ENCODE measurements at places on chromosomes 6 and 20. TPM values are rescaled to one million over a fixed set of nuclear protein-coding genes. Genes with fewer than 3 reads are reported as not detected.

Gene DAAM2
- total RNA-seq = 221 TPM

Gene RAB44
- 1.2 TPM for total RNA-seq

Gene VSTM2L
- 11.7 TPM for total RNA-seq

Gene HSPA1B
- total RNA-seq = 120 TPM

Gene RFX6
- not detected for total RNA-seq

Gene SLC22A3
- total RNA-seq = 20.4 TPM

Gene SLC26A8
- total RNA-seq = not detected

Gene PXDC1
- 232 TPM for total RNA-seq

DNA sequence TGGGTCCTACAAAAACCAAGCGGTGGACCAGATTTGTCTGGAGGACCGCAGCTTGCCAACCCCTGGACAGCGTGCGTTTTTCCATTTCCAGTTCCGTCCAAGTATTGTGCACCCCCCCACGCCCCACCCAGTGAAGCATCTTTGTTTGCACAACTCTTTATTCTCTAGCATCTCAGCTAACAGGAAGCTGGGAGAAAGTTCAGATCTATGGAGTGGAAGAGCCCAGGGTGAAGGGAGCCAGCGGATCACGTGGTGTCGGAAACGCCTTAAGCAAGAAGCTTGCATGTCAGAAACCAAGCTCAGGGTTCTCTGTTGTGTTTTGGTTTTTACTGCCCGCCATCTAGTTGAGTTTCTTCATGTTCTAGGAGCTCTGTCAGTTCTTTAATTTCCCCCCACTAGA, 29.9 kb downstream of the ARID1B start:
- H3K27ac ChIP-seq = no peak overlapping the region
- H3K27me3 ChIP-seq = no peaks in the 10 kb centered on the region
- H3K4me1 ChIP-seq = peaks cover 71% of the 10 kb centered on the region
- no peak for DNase-seq
- H3K36me3 ChIP-seq = no peaks in the 10 kb centered on the region

DNA sequence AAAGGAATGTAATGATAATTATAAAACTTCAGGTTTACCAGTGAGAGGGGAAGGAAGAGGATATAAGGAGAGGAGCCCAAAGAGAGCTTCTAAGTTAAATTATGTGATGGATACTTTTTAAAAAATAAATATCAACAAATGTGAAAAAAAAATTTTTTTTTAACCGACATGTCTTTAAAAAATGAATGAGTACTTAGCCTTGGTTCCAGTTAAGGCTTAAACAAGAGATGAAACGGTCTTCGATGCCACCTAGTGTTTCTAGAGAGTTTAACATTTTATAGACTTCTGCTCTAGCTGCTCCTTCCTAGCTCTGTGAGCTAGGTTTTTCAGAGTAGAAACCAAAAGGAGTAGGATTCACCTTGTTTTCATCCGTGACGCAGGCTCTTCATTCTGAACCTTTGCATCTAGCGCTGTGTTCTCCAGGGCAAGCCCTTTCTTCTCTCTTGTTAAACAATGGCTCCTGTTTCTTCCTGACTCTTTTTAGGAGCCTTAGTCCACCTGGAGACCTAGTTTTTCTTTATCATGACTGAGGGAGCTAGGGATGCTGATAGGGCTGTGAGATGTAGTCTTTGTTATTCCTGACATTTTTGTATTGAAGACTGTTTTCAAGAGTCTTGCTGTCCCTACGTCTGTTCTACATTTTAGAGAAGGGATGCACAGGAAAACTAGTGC, 42.4 kb upstream of the GNRH2 start:
- H3K4me3 ChIP-seq = no peak overlapping the region
- no peak for DNase-seq
- peaks cover 39% of the 10 kb centered on the region for H3K36me3 ChIP-seq

DNA sequence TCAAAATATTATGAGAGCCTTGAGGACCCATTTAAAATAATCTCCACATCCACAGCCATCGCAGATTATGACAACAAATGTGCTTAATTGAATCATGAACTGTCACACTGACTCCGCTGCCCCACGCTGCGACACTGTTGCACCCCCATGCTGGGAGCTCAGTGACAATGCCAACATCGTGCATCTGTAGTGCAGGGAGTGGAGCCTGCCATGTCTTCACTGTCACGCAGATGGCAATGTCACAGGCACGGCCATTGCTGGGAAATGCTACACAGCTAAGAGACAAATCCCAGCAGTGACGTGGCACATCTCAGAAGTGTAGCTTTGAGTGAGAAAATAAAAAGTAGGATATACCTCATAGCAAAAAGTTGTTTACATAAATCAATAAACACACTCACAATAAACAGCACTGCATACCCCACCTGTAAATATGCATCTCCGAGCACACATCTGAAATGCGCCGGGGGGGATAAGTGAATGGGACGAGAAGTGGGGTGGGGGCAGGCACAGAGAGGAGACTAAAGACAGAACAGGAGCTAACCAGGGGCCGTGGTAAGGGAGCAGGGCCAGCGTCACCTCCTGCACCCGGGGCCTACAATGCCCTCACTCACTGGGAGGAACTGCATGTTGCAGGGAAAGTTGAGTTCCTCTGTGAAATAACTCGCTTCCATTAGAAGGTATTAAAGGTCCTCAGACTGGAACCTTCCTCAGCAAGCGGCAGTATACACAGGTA, 349.9 kb downstream of the THBS2 start:
- DNase-seq = no peak
- no peaks in the 10 kb centered on the region for H3K36me3 ChIP-seq
- no peaks in the 10 kb centered on the region for H3K27me3 ChIP-seq
- H3K27ac ChIP-seq = no peak overlapping the region
- H3K4me1 ChIP-seq = peaks cover 3% of the 10 kb centered on the region

- no peak overlapping the region for H3K4me3 ChIP-seq
- no peak overlapping the region for H3K27ac ChIP-seq
- H3K27me3 ChIP-seq = no peaks in the 10 kb centered on the region
- DNase-seq = no peak
- H3K36me3 ChIP-seq = no peaks in the 10 kb centered on the region
Observed at GRCh38 chr6:47680051-47680450, 18.3 kb upstream of the ADGRF4 start.

- no peaks in the 10 kb centered on the region for H3K27me3 ChIP-seq
- peak overlapping the region; percentile 57 for H3K4me3 ChIP-seq
- H3K27ac ChIP-seq = peak overlapping the region; percentile 67
Observed at GRCh38 chr20:38805958-38806854, 709 bp downstream of the PPP1R16B start.

DNA sequence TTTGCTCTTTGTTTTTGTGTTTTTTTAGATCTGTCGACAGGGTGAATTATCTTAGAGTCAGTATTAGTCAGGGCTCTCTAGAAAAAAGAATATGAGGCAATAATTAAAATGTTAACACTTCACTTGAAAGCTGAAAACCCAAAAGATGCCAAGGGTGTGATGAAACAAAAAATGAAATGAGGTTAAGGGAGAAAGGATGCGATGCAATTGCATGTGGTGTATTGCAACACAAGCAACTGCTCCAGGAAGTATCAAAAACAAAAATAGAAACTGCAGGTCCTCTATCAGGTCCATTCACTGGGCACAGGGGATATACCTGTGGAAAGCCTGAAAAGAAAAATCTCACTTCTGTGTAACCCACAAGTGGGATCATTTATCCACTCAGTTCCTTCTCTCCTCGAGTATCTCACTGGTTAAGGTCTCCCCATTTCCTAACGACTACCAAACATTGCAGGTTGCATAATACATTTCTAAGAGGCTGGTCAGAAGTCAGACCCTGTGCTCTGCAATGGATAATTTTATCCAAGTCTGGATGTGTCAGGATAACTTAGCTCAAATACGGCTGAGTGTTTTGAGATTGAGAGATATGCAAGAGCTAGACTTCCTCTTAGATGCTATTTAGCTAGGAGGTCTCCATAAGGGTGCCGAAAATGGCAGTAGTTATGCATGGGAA, 257.7 kb upstream of the GJE1 start:
- no peak overlapping the region for H3K27ac ChIP-seq
- no peak for DNase-seq
- H3K27me3 ChIP-seq = no peaks in the 10 kb centered on the region
- no peak overlapping the region for H3K4me3 ChIP-seq

GRCh38 chr20:63681609-63682142, 14.8 kb upstream of the TNFRSF6B start:
- no peak overlapping the region for H3K4me3 ChIP-seq
- peaks cover 41% of the 10 kb centered on the region for H3K4me1 ChIP-seq
- no peak for DNase-seq
- H3K27me3 ChIP-seq = no peaks in the 10 kb centered on the region

DNA sequence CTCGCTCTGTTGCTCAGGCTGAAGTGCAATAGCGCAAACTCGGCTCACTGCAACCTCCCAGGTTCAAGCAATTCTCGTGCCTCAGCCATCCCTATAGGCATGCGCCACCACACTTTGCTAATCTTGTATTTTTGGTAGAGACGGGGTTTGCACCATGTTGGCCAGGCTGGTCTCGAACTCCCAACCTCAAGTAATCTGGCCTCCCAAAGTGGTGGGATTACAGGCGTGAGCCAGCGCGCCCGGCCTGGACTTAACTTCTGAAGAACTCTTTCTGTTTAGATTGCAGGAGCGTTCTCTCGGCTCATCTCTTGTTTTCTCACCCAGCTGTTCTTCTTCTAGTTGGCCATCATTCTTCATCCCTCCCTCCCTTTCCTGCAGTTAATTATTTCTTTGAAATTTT, 30.3 kb downstream of the GTF2H5 start:
- H3K4me1 ChIP-seq = no peaks in the 10 kb centered on the region
- DNase-seq = no peak
- H3K36me3 ChIP-seq = peaks cover 3% of the 10 kb centered on the region
- no peak overlapping the region for H3K27ac ChIP-seq
- H3K27me3 ChIP-seq = no peaks in the 10 kb centered on the region
- no peak overlapping the region for H3K4me3 ChIP-seq

DNA sequence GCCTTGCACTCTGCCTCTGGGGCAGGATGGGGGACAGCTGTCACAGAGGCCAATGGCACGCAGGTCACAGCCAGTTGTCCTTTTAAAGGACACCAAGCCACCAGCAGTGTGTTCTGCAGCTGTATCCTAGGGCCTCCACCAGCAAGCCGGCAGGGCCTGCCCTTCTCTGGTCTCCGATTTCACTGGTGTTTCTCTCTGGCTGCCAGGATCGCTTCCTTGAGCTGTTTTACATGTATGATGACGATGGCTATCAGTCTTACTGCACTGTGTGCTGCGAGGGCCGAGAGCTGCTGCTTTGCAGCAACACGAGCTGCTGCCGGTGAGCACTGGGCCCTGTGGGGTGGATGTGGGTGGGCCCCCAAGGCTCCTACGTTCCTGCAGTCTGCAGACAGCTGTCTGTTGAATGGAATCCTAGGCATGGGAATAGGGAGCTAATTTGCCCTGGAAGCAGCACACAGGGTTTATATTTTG, 22.7 kb upstream of the MAPRE1 start:
- DNase-seq = no peak
- peaks cover 5% of the 10 kb centered on the region for H3K4me1 ChIP-seq
- no peaks in the 10 kb centered on the region for H3K27me3 ChIP-seq
- peaks cover 8% of the 10 kb centered on the region for H3K36me3 ChIP-seq
- no peak overlapping the region for H3K4me3 ChIP-seq

GRCh38 chr6:99467509-99468106, 42.5 kb upstream of the PNISR start:
- no peaks in the 10 kb centered on the region for H3K36me3 ChIP-seq
- H3K27ac ChIP-seq = no peak overlapping the region
- H3K4me1 ChIP-seq = no peaks in the 10 kb centered on the region

Data from esophagus muscularis mucosa (tissue), 4 donors.